Stimulated activated CD4-positive, alpha-beta T cell treated with anti-CD3 and anti-CD28 coated beads, Interleukin-1b, Interleukin-23, amount 100 ng/mL, for 4 hours (primary cell): ENCODE measurements at places on chromosomes 5 and 9.

GRCh38 chr5:33209252-33209651 lies 231.5 kb upstream of the TARS1 start:
- DNase-seq: no peak

- no peak for DNase-seq
Measured at GRCh38 chr5:10333154-10334006, 20.1 kb upstream of the MARCHF6 start.

DNA sequence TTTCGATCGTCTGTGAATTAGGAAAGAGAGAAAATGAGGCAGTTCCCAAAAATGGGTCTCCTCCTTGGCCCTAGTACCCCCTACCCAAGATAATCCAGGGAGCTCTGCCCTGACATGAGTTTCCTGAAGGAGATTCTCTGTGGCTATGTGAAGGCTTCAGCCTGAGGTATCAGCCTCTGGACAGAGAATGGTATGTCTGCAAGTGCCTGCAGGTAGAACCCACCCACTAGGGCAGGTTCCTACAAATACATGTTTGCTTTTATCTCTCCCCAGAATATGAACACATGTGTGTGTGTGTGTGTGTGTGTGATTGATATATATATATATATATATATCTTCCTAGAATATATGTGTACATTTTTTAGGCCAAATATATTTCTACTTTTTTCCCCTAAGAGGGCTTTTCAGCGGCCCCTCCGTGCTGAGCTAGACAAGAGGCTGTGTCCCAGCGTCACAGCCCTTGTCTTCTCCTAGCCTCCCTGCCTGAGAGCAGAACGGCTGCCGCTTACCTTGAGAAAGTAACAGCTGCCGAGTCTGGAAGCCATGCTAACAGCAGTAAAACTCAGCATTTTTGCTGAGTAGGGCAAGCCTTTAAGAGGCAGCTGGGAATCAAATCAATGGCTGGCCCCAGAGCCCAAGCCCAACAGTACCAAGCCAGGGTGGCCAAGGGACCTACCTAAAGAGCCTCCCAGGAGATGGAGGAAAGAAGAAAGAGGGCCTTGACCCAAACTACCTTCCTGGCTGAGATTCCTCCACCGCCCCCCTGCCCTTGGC lies 2.1 kb downstream of the BRINP1 start:
- DNase-seq: no peak

DNA sequence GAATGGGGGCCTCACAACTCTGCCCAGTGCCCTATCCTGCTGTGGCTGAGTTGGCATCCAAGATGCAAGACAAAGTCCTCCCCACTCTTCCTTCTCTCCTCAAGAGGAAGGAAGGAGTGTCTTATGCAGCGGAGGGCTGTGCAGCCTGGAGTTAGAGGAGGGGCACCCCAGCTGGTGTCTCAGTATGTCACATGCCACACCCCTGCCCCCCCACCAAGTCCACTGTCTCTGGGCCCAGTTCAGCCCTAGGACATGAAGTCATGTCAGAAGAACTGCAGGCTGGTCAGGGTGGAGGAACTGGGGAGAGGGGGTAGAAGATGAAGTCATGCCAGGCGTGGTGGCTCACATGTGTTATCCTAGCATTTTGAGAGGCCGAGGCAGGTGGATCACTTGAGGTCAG lies 28.0 kb upstream of the SLC28A3 start:
- no peak for DNase-seq

GRCh38 chr5:143636931-143637528 lies 174.9 kb upstream of the HMHB1 start:
- no peak for DNase-seq

DNA sequence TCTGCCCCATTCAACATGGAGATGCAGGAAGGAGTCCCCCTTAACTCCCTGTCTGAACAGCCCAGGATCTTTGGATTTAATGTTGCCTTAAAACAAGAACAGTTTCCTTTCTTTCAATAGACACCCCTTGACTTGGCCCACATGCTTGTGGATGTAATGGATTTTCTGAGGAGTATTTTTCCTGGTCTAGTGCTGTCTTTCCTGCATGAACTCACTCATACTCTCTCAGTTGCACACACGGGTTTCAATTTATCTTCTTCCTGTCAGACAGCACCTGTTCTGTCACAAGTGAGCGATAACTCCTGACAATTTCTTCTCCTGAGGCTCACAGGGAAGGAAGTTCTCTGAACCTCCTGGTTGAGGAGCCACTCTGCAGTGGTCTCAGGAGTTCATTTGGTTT lies 85.1 kb downstream of the ACER2 start:
- no peak for DNase-seq

- no peak for DNase-seq
Measured at GRCh38 chr9:119157196-119157595, 212.0 kb downstream of the BRINP1 start.

DNA sequence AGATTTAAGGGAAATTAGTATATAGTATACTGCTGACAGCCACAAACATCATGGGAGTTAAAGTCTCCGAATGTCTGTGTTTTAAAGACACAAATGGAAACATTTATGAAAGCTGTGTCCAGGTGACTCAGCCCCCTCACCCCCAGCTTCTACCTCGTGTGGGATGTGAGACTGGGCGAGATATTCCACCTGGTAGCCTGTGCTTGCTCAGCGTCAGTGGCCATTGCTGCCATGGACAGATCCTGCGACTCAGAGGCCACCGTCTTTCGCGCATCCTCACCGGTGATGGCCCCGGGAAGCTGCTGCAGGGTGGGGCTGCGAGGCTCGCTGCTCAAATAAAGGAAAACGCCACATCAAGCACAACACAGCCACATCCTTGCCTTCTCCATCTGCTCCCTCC lies 31.2 kb upstream of the EXOC3 start:
- DNase-seq: no peak

GRCh38 chr5:142997591-142997990 lies 227.4 kb downstream of the ARHGAP26 start:
- no peak for DNase-seq

- DNase-seq: no peak
Measured at GRCh38 chr5:126947146-126948010, 83.0 kb downstream of the MARCHF3 start.

DNA sequence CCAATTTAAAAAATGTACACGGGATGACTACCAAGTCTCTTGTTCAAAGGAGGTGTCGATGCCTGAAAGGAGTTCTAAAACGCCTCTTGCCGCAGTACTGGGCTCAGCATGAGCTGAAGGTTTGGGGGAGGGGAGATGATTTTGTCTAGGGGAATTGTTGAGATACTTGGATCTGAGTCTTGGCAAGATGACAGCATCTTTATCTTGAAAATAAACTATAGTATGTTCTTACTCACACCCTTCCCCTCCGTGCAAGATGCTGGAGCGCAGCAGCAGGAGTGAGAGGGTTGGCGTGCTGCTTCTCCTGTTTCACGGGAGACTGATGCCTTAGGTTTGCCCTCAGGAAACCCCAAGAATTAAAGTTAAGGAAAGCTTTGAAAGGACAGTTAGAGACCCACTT lies 47.3 kb downstream of the FAM78A start:
- DNase-seq: no peak

- DNase-seq: no peak
Measured at GRCh38 chr9:133978226-133978898, 13.8 kb downstream of the VAV2 start.

- no peak for DNase-seq
Measured at GRCh38 chr9:110343551-110343950, 5.9 kb upstream of the TXNDC8 start.

- DNase-seq: no peak
Measured at GRCh38 chr9:5688109-5688508, 59.2 kb downstream of the RIC1 start.

DNA sequence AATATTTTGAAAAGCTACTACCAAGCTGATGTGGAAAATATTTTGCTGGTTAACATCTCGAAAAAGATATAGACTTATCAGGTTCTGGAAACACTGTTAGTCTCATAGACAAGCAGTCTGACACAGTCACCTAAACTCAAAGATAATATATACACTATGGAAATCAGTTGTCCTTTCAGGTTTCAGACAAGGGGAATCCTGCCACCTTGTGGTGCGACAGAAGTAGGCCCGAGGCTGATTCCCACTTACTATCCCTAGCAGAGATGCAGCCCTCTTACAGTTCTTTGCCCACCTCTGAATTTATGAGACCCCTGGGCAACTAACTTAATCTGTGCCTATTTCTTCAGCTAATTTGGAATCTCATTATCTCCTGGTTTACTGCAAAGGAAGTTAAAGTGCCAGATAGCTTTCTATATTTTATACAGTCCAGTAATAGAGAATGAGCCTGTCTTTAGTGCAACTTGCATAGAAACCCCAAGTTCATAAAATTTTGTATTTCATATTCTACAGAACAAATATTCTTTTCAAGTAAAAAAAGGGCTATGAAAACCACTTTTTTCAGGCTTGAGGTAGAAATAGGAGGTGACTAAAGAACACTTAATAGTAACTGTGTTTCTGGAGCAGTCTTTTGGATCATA lies 16.9 kb downstream of the RAD1 start:
- DNase-seq: peak; percentile 53

GRCh38 chr5:100860407-100860806 lies 42.7 kb downstream of the ST8SIA4 start:
- no peak for DNase-seq

GRCh38 chr5:1331861-1332405 lies 13.0 kb downstream of the CLPTM1L start:
- DNase-seq: no peak

DNA sequence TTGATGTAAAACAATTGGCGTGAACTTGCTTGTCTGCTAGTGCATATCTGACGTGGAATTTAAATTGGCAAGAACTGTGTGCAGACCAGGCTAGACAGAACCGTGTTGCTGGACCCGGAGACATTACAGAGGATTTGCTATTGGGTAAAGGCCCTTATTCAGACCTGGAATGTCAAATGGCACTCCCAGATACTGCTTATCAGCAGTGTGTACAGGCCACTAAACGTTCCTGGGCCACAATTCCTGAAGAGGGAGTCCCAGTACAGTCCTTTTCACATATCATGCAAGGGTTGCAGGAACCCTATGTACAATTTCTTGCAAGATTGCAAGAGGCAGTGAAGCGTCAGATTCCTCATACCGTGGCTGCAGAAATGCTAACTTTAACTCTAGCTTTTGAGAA lies 13.5 kb upstream of the MCCC2 start:
- no peak for DNase-seq

DNA sequence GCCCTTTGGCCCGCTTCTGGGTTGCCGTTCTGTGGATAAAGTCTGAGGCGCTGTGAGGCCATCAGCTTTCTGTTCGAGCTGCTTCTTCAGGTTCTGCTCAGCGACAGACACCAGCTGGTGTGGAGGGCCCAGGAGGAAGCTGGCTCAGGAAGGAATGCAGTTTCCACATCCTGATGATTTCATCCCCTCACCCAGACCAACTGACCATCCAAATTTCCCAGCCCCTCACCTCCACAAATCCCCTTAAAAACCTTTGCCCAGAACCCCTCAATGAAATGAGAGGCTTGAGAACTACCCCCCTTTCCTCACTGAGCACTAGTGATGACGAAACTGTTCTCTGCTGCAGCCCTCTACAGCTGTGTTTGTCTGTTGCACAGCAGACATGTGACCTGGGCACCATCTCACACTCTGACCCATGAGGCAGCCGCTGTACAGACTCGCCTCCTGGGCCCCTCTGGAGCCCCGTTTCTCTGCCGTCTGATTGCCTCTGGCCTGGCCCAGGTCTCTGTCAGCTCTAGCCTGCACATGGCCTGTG lies 45.4 kb downstream of the SPATA31C2 start:
- DNase-seq: no peak

DNA sequence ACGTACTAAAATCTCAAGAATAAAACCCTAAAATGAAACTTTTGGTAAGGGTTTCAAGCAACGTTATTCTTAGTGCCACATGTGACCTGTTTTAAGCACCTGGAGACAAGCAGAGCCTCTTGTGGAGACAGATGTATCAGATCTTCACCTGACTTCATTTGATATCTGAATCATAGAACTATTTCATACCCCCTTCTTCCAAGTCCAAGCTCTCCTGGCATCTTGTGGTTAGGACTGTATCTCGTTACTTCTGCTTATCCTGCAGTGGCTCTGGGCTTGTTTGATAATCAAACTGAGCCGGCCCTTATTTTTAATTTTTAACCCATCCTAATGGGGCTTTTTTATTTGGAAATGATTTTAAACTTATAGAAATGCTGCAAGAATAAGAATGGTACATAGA lies 11.1 kb upstream of the FSD1L start:
- no peak for DNase-seq

- DNase-seq: no peak
Measured at GRCh38 chr5:88660264-88660946, 222.6 kb downstream of the MEF2C start.

- peak; percentile 70 for DNase-seq
Measured at GRCh38 chr9:34603610-34604231, 8.2 kb downstream of the RPP25L start.

GRCh38 chr5:43121913-43122484 lies 1.3 kb downstream of the ZNF131 start:
- DNase-seq: no peak

GRCh38 chr9:94097788-94098414 lies 13.6 kb downstream of the PTPDC1 start:
- no peak for DNase-seq

- DNase-seq: no peak
Measured at GRCh38 chr5:68435611-68436010, 220.1 kb downstream of the PIK3R1 start.

DNA sequence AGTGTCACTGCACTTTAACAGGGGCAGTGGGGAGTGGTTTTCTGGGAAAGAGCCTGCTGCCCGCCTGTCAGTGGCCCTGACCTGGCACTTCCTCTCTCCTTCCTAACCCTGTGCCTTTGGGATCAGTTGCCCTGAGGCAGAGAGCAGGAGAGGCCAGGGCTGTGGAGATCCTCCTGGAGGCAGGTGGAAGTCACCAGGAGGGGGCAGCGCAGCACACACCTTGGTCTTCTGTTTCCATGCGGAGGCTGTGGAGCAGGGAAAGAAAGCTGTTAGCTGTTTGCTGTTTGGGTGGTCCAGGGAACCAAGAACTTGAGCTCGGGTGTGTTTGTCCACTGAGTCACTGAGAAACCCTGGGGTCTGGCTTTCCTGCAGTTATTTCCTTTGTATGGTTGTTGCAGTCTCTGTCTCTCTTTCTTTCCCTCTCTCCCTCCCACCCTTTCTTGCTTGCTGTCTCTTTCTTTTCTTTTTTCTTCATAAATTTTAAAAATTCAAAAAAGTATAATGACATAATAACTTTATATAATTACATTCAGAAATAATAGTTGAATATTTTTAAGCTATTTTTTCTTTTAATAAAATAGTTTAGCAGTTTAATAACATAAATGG lies 28.1 kb downstream of the NTRK2 start:
- DNase-seq: peak; percentile 25

DNA sequence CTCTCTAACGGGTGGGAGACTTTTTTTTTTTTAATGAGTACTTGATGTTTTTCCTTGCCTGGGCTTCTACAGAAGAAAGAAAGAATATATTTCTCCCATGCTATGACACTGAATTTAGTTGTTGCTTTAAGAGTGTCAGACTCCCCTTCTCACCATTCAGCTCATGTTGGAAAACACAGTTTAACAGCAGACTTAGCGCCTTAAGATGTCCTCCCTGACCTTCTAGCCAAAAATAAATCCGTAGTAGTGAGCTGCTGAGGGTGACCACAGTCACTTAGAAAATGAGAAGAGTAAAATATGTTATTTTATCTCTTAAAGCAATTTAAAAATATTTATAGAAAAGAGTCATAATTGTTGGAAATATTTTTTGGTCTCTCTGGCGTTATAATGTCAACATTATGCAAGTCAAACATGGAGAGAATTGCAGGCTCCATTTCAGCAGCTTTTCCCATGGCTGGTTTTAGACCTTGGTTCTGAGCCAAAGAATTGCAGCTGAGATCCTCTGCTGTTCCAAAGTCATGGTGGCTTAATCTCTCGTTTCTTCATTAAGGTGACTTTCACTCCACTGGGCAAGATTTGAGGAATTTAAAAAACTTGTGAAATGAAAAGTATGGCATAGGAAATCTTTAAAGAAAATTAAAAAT lies 143.5 kb downstream of the GHR start:
- no peak for DNase-seq
